Stimulated activated CD4-positive, alpha-beta T cell treated with anti-CD3 and anti-CD28 coated beads, Interleukin-1b, Interleukin-23, amount 100 ng/mL, for 24 hours (primary cell): ENCODE measurements at places on chromosomes 6 and 20.

GRCh38 chr6:7673063-7673536 is 52.8 kb upstream of the BMP6 start:
- DNase-seq, result no peak

DNA sequence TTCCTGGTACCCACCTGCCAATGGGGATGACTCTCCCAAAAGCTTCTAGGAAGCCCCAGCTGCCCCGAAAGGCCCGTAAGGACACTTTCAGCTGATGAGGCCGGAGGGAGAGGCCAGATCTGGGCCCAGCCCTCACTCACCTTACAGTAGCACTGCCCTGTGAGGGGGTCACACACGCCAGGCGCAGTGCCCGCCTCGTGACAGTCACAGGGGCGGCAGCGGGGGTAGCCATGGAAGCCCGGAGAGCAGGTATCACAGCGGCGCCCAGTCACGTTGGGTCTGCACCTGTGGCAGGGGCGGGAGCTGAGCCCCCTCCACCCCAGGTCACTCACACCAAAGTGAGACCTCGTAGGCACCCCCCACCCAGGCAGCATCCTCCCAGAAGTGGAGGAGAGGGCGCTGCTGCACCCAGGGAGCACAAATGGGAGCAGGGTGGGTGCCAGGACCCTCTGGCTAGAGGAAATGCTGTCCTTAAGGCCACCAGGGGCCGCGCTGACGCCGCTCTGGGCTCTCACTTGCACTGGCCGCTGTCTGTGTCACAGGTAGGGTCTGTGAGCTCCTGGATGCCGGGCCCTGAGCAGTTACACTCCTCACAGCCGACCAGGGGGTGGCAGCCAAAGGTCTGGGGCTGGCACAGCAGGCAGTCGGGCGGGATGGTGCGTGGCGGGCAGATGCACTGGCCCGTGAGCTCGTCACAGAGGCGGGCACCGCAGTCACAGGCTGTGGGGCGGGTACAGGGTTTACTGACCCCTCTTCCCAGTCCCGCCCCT is 25.1 kb downstream of the ADRM1 start:
- no peak for DNase-seq

- DNase-seq, result no peak
Measured at GRCh38 chr6:127547215-127547614, 28.1 kb upstream of the MTCL3 start.

- no peak for DNase-seq
Measured at GRCh38 chr20:59992526-59993084, 34.4 kb downstream of the CDH26 start.

- no peak for DNase-seq
Measured at GRCh38 chr6:71033890-71034289, 77.0 kb upstream of the B3GAT2 start.

- DNase-seq, result no peak
Measured at GRCh38 chr6:108875161-108875555, 26.9 kb downstream of the ARMC2 start.

DNA sequence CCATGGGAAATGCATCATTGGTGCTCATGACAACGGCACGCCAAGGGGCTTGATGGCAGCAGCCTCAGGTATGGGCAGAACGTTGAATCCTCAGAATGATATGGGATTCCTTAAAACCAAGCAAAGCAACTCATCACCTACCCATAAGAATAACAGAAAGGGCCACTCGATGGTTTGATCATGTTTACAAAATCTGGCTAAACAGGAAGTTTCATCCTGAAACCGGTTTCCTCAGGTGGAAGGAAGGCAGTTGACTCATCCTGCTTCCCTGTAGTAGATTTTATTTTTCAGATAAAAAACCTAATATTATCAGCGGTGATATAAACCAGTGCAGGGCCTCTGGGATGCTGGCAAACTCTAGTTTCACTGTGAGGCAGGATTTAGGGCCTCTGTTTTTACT is 136.9 kb upstream of the AGPAT4 start:
- DNase-seq, result no peak

- DNase-seq, result no peak
Measured at GRCh38 chr20:51526754-51527153, 15.8 kb downstream of the NFATC2 start.

GRCh38 chr6:3228771-3229565 is 1.5 kb upstream of the TUBB2B start:
- DNase-seq, result no peak

- DNase-seq, result no peak
Measured at GRCh38 chr6:16948396-16948795, 153.5 kb upstream of the STMND1 start.

DNA sequence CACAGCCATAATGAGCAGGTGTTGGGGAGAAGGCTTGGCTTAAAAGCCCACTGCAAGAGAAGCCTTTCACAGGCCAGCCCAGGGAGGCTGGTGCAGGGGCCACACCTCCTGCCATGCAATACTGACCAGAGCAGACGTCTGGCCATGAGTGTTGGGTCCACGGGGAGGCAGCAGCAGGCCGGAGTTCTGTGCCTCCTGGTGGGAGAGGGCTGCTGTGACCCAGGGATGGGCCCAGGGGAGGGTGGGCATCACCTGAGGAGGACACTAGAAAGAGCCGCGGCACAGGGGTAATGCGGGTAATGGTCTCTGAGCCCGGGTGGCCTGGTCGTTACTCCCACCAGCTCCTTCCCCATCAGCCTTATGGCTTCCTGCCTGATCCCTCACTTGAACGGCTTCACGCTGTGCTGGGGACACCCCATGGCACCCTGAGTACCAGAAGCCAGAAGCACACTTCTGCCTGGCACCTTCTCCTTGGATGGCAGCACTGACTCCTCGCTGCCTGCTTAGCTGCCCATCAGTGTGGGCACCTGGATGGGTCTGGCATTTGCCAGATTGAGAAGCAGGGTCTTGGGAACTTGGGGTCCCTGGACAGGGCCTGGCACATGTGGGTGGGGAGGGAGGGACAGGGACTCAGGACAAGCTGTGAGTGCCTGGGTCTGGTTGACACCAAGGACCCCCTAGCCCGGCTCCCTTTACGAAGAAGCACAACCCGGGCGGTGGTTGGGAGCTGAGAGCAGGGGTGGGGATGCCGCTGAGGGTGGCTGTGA is 108.8 kb downstream of the ASXL1 start:
- no peak for DNase-seq

DNA sequence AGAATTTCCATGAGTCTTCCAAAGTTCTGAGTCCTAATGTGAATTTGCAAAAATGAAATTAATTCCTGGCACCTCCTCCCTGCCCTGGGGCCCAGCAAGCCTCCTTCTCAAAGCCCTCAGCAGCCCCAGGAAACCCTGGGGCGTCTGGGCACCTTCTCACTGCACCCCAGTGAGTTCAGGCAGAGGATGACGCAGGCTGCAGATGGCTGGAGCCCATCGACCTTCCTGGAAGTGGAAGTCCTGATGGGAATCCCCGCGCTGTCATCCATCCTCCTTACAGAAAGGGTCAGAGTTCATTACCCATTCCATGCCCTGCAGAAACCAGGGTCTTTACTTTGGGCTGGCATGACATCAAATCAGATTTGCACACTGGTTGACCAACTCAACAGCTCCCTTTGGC is 31.6 kb downstream of the DLL1 start:
- DNase-seq, result no peak

- no peak for DNase-seq
Measured at GRCh38 chr6:36563237-36563927, 16.1 kb upstream of the STK38 start.

DNA sequence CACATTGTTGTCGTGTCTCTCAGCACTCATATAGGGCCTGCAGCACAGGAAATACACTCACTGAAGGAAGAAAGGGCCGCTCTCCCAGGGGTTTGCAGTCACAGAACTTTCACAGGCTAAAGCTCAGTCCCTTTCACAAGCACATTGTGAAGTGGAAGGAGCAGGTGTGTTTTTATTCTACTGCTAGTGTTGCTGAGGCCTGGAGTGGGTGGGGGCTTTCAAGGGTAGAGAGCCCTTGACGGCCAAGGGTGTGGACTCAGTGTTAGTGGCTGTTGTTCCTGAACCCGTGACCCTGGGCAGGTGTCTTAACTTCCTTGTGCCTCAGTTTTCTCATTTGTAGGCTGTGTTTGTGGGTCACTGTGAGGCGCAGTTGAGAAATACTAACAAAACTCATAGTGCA is 66.2 kb upstream of the SLC22A1 start:
- no peak for DNase-seq

- DNase-seq, result no peak
Measured at GRCh38 chr20:34530342-34530741, 14.1 kb downstream of the DYNLRB1 start.

- DNase-seq, result no peak
Measured at GRCh38 chr6:108476847-108477430, 83.8 kb upstream of the FOXO3 start.

- DNase-seq, result no peak
Measured at GRCh38 chr20:12699374-12700228, 309.2 kb upstream of the SPTLC3 start.

- no peak for DNase-seq
Measured at GRCh38 chr6:26029570-26029856, 57.7 kb upstream of the HFE start.

- no peak for DNase-seq
Measured at GRCh38 chr6:5054245-5054873, 30.8 kb upstream of the PPP1R3G start.

DNA sequence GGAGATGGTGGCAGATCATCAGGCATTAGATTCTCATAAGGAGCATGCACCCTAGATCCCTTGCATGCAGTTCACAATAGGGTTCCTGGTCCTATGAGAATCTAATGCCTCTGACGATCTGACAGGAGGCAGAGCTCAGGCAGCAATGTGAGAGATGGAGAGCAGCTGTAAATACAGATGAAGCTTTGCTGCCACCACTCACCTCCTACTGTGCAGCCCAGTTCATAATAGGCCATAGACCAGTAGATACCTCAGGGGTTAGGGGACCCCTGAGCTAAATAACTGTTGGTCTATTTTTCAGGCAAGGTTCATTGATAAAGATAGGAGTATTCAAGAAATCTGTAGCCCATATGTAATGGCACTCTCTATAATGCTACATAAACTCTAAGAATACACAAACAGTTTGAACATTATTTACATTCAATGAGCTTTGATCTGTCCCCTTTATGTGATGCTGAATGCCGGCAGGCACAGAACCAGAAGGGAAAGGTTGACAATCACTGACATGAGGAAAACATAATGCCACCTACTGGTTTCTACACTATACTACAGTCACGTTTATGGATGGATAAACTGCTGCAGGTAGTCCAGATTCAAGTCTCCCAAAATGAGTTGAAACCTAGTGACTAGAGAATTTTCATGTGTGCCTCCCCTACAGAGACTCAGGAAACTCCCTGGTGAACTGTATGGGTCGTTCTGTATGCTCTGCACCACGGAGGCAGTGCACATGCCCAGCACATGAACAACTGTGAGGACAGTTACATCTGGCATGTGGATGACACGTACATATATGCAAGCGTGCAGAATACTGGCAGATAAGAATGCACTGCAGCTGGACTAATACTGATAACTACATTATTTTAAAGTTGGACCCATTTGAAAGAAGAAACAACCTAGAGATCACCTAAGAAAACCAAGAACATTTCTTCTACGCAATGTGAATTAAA is 72.0 kb downstream of the DST start:
- DNase-seq, result no peak

DNA sequence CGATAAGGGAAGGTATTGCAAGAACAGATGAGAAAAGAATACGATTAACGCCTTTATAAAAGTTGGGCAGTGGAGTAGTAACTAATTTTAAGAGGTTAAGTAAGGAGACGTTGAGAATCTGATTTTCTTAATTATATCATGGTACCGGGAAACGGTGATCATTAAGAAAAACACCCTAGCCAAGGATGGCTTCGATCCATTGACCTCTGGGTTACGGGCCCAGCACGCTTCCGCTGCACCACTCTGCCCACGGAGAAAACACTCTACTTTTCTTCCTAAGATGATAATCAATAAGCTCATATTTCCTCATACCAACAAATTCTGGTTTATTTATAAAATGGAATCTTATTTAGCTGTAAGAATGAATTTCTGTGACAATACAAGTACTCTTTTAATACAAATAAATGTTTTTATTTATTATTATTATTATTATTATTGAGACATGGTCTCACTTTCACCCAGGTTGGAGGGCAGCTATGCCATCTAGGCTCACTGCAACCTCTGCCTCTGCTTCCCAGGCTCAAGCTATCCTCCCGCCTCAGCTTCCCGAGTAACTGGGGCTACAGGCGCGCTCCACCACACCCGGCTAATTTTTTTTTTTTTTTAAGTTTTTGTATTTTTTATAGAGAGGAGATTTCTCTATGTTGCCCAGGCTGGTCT is 8.3 kb downstream of the POM121L2 start:
- no peak for DNase-seq

DNA sequence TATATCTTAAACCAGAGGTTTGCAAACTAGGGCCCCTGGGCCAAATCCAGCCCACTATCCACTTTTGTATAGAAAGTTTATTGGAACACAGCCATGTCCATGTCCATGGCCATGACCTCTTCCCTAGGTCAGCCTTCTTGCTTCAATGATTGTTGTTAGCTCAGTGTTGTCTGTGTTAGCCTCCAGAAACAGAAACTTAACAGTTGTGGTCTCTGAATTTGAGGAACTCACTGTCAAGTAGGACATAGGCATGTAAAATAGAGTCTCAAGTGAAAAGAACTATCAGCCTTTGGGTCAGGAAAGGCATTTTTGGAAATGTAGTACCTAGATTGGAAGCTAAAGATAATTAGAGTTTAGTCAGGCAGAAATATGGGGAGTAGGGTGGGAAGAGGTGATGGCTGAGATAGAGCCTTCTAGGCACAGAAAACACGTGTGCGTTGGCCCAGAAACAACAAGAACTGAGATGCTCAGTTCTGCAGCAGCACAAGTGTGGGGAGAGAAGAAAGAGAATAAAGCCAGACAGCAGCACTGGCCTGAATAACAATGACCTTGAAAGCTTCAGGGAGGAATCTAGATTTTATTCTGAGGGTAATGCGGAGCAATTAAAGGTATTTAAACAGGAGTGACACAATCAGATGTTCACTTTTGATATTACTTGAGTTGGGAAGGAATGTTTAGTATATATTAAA is 87.0 kb upstream of the OLIG3 start:
- no peak for DNase-seq
